ENCODE measurements at places on chromosomes 12 and 14.

GRCh38 chr12:16266085-16266484, 11.4 kb downstream of the SLC15A5 start:
- DNase-seq, result no peak

- DNase-seq, result no peak
Observed at GRCh38 chr12:42683933-42684801, 94.6 kb upstream of the PRICKLE1 start.

DNA sequence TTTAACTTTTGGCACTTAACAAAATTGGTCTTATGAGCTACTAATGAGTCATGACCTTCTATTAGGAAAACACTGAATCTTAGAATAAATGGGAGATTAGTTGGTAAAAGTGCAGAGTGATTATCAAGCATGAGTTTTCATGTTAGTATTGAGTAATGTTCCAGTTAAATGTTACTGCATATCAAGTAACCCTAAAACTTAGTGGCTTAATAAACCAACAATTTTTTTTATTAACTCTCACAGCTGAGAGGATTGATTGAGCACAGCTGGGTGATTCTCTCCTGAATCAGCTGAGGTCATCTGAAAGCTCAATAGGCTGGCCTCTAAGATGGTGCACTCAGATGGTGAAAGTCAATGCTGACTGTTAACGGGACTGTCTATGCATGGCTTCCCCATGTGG, 248.6 kb downstream of the BCL11B start:
- DNase-seq, result no peak

- no peak for DNase-seq
Observed at GRCh38 chr14:89240414-89240813, 176.6 kb downstream of the FOXN3 start.

DNA sequence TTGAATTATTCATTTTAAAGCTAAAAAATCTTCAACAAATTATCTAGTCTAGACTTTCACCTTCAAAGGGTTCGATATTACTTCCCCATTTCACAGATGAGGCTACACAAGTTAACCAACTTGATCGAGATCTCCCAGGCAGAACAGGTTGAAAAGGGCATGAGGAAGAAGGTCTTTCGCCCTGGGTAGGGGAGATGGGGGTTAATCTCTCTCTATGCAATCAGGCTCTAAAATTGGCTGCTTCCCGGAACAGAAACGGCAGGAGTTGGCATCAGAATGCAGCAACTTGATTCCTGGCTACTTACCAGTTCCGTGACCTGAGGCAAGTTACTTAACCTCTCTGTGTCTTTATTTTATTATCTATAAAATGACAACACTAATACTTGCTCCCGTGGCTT, 2.4 kb upstream of the CISTR start:
- no peak for DNase-seq

DNA sequence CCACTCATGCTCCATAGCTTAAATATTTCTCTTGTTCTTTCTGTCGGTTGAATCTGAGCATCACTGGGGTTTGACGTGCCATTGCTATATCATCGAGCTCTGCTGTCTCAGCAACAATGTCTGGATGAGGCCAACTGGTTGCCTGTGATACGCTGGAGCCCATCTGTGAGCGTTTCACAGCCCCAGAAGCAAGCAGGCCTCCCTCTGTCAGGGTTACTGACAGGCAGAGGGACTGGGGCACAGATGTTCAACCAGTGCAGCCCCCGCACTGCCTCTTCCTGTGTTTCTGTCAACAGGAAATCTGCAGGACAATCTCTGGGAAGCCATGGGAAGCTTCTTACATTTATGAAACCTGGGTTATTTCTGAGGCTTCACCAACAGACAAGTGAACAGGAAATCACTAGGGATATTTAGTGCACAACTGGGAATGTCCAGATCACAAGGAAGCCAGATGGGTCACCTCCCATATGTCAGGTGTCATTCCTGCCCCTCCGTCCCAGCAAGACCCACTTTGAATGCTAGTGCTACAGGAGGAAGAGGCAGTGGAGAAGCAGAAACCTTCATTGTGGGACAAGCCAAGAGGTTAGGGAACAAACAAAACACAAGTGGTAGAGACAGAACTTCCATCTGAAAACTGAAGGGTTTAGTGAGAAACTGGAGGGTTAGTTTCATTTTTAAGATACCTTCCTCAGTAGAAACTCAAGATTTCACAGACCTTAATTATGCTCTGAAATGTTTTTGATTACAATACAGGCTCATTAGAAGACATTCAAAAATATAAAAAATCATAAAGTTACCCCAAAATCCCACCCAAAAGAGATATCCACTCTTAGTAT, 24.1 kb downstream of the DMAC2L start:
- peak; percentile 16 for DNase-seq

All from inflammatory macrophage treated with lipopolysaccharide for 4 hours (primary cell).